ENCODE measurements at places on chromosomes 5 and 9. TPM values are rescaled to one million over a fixed set of nuclear protein-coding genes. Genes with fewer than 3 reads are reported as not detected.
A peak's percentile ranks its signal among the peaks of the same experiment; 100 is the strongest.

Gene PCDHB3
- total RNA-seq = 3.6 TPM

DNA sequence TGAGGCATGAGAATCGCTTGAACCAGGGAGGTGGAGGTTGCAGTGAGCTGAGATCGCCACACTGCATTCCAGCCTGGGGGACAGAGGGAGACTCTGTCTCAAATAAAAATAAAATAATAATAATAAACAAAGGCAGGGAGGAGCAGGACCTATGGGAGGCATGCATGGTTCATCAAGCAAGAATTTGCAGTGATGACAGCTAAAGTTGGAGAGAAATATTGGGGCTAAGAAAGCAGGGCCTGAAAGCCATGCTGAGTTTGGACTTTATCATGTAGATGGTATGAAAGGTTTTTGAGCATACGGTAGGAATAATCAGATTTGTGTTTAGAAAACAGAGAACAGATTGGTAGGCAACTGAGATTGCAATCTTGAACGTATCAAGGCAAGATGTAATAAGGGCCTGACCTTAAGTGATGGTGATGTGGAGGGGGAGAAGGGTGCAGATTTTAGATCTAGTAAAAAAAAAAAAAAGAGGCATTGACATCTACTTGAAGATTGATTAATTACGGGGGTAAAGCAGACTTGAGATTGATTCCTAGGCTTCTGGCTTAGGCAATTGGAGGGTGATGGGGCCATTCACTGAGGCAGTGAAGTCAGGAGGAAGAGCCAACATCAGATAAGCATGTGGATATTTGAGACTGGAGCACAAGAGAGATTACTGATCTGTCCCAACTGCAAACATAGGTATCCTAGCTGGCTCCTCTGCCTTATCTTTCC is 50.7 kb downstream of the CFAP95 start:
- H3K27me3 ChIP-seq = no peaks in the 10 kb centered on the region
- H3K4me1 ChIP-seq = peaks cover 25% of the 10 kb centered on the region
- H3K4me3 ChIP-seq = no peak overlapping the region
- no peak for DNase-seq
- H3K36me3 ChIP-seq = no peaks in the 10 kb centered on the region

GRCh38 chr9:100298378-100298777 is 54.4 kb downstream of the TEX10 start:
- no peak overlapping the region for H3K27ac ChIP-seq
- H3K36me3 ChIP-seq = peaks cover 35% of the 10 kb centered on the region
- H3K4me3 ChIP-seq = no peak overlapping the region
- H3K4me1 ChIP-seq = peaks cover 4% of the 10 kb centered on the region

Gene POU5F2
- total RNA-seq = 0.54 TPM

DNA sequence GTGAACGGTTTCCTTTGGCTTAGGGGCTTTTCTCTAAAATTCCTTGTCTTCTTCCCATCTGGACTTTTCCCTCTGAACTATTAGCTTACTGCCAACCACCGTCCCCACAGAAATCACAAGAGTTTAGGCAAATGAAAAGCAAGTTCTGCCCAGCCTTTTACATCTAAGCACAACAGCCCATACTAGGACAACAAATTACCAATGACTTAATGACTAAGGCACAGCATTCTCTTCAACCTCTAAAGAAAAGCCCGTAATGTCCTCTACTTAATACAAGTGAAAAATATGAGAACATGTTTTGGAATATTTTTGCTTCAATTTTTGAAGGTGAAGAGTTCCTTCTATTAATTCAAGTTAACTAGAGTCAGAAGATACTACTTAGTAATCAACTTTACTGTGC is 1.2 kb downstream of the ZBTB5 start:
- H3K4me3 ChIP-seq = peak overlapping the region; percentile 84
- H3K27me3 ChIP-seq = no peaks in the 10 kb centered on the region

- peaks cover 2% of the 10 kb centered on the region for H3K4me1 ChIP-seq
- H3K4me3 ChIP-seq = no peak overlapping the region
- no peaks in the 10 kb centered on the region for H3K36me3 ChIP-seq
- no peak overlapping the region for H3K27ac ChIP-seq
- no peak for DNase-seq
Observed at GRCh38 chr5:157271740-157272271, 5.9 kb downstream of the CYFIP2 start.

- H3K36me3 ChIP-seq = no peaks in the 10 kb centered on the region
- no peak overlapping the region for H3K27ac ChIP-seq
- no peak overlapping the region for H3K4me3 ChIP-seq
- no peak for DNase-seq
- no peaks in the 10 kb centered on the region for H3K4me1 ChIP-seq
- H3K27me3 ChIP-seq = no peaks in the 10 kb centered on the region
Observed at GRCh38 chr9:24293386-24293785, 252.3 kb downstream of the IZUMO3 start.

DNA sequence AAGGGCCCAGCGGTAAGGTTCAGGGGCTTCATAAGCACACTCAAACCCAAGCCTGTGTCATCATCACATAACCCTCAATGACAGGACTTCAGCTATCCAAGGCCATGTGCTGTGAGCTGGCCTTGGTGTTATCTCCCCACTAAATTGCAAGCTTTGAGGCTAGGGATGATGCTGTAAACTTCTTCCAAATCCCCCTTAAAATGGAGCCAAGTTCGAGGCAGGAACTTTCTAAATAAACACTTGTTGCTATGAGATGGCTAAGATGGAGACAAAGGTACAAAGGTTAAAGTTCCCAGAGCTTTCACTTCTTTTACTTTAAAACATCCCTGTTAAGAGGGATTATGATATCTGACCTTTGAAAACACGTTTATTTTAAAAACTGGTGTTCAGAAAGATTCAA is 123.6 kb downstream of the MYO10 start:
- H3K4me3 ChIP-seq = no peak overlapping the region
- H3K27me3 ChIP-seq = no peaks in the 10 kb centered on the region

GRCh38 chr9:71929223-71929622 is 17.8 kb downstream of the C9orf85 start:
- no peak overlapping the region for H3K4me3 ChIP-seq
- DNase-seq = peak; percentile 56
- no peaks in the 10 kb centered on the region for H3K4me1 ChIP-seq
- H3K36me3 ChIP-seq = no peaks in the 10 kb centered on the region
- no peaks in the 10 kb centered on the region for H3K27me3 ChIP-seq
- H3K27ac ChIP-seq = no peak overlapping the region

- no peak for DNase-seq
- no peaks in the 10 kb centered on the region for H3K27me3 ChIP-seq
Observed at GRCh38 chr9:68981789-68982188, 32.1 kb downstream of the PRKACG start.

DNA sequence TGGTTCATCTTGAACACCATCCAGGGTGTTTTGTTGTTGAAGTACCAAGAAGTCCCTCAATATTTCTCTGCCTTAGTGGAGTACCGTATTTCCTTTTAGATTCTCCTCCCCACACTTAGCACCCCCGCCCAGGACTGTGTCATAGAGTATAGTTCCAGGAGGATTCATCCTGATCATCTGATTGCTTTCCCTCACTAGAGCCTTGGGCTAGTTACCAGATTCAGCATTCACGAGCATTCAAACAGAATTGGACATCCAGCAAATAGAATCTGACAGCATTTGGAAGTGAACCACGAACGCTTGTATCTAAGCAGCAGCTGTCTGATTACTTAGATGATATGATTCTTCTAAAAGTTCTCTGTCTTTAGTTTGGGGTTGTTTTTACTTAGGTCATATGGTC is 248.1 kb upstream of the TAS2R1 start:
- H3K27ac ChIP-seq = no peak overlapping the region
- no peaks in the 10 kb centered on the region for H3K27me3 ChIP-seq
- DNase-seq = no peak

DNA sequence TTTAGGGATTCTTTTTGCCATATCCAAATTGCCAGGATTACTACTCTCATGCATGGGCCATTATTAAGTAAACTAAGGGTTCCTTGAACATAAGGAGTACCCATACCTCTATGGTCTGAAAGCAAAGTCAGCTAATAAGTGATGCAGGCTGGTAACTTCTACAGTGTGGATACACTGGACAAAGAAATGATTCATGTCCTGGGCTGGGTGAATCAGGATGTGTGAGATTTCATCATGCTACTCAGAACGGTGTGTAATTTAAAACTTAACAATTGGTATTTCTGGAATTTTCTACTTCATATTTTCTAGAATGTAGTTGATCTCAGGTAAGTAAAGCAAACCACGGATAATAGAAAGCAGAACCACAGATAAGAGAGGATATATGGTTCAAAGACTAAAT is 428.8 kb downstream of the CHSY3 start:
- H3K36me3 ChIP-seq = no peaks in the 10 kb centered on the region
- no peaks in the 10 kb centered on the region for H3K27me3 ChIP-seq
- H3K4me3 ChIP-seq = no peak overlapping the region
- H3K4me1 ChIP-seq = peaks cover 20% of the 10 kb centered on the region
